ENCODE measurements at places on chromosomes 16 and 17.
A peak's percentile ranks its signal among the peaks of the same experiment; 100 is the strongest.

DNA sequence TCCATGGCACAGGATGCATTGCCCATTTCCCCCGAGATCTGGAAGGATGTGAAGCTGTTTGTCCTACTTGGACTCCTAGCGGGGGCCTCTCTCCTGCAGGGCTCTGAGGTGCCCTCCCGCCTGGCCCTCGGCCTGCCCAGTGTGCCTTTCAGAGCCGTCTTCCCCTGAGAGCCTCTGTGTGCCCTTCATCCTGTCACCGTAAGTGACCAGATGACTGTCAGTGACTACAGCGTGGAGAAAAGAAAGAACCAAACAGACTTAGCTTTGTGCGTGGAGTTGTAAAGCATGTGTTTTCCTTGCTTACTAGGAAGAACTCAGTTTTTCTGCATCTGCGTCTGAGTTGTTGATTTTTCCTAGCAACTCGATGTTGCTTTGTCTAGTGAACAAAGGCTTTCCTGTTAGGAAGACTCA is 56.1 kb downstream of the BANP start:
- DNase-seq = no peak

- DNase-seq = peak; percentile 76
These were observed 14.4 kb downstream of the ASPSCR1 start for GRCh38 chr17:81991684-81992305.

DNA sequence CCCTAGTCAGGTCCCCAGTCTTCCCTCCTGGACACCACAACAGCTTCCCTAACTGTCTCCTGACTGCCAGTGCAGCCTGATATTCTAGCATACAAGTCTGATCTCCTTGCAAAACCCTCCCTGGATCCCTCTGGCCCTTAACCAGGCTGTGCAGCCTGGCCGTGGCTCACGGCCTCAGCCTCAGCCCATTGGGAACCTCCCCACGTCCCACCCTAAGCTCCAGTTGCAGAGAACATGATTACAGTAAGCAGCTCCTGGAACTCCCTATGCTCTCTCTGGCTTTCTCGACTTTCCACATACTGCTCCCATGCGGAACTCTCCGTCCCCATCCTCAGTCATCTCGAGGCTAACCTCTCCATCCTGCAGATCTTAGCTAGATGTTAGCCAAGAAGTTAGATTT is 13.0 kb downstream of the ALOX12B start:
- no peak for DNase-seq

- no peak for DNase-seq
These were observed 9.2 kb downstream of the CHMP6 start for GRCh38 chr17:81000631-81001357.

DNA sequence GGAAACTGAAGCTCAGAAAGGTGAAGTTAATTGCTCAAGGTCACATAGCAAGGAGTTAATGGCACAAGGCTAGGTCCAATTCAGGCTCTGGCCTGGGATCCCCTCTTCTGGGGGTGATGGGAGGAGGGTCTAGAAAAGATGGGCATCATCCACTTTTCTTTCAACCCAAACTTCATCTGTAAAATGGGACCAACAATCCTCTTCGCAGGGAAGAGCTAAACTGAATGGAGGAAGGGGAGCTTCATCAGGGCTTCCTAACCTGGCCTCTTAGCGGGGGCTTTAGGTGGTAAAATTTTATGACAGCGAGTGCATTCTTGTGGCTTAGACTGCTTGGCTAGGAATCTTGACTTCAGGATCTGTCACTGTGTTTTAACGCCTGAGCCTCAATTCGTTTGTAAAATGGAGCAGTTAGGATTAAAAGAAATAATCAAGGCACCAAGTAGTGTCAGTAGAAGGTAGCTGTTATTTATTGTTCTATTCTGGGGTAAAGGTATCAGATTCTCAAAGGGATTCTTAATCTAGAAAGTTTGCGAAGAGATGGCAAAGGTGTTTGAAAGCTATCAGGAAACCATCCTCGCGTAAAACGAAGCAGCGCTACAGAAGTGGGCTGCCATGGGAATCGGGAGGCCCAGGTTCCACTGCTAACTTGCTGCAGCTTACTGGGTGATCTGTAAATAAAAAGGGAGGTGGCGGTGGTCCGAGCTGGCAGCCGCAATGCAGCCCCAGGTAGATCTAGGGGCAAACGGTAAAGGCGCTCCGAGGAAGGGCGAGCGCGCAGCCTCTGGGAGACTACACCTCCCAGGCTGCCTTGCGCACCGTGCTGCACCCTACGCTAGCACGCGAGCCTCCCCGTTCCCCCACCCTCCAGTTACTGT is 1.5 kb upstream of the SRCAP start:
- peak; percentile 84 for DNase-seq

DNA sequence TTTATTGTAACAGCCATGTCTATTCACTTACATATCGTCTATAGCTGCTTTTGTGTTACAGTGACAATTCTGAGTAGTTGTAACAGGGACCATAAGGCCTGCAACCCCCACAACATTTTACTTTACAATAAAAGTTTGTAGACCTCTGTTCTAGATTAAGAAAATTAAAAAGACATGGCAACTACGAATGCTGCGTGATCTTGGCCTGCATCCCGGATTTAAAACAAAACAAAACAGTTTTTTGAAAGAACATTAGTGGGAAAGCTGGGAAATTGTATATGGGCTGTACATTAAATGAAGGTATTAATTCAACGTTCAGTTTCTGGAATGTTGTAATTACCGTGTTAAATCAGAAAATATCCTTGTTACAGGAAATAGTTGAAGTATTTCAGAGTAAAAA is 64.1 kb downstream of the RMI2 start:
- no peak for DNase-seq

- no peak for DNase-seq
These were observed 12.3 kb downstream of the CPNE2 start for GRCh38 chr16:57104706-57105105.

- DNase-seq = peak; percentile 50
These were observed 15.3 kb upstream of the TXNDC11 start for GRCh38 chr16:11757671-11758545.

- DNase-seq = no peak
These were observed 58.2 kb downstream of the PECAM1 start for GRCh38 chr17:64332502-64332901.

DNA sequence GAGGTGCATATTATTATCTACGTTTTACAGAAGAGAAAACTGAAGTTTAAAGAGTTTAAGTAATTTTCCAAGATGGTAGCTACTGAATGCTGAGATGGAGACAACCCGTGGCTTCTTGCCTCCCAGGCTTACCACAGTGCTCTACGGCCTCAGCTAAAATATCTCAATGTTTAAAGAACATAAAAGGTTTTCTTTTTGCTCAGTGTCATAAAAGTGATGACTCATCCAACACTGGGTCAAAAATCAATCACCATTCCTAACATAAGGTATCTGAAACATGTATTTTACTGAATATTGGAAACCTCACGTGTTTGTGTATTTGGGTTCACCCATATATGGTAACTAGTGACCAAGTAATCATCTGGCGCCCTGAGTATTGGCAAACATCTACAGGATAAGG is 18.4 kb downstream of the ABCA9 start:
- no peak for DNase-seq

DNA sequence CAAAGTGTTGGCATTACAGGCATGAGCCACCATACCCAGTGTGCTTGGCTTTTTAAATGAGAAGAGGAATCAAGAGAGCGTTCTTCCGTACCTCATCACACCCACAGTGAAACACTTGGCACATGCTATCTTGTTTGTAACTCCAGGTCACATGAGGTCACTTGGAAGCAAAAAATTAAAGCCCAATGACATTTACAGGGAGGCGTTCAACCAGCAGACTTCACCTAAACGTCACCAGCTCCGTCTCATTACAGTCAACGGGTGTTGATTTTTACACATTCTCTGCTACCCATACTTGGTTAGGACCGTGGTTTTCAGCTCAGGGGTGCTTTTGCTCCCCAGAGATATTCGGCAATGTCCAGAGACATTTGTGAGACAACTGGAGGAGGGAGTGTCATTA is 127.0 kb downstream of the XYLT1 start:
- no peak for DNase-seq
